CMK (cell line): ENCODE measurements at places on chromosomes 5 and 9.

GRCh38 chr5:4540375-4541173, 599.6 kb upstream of the ADAMTS16 start:
- no peak for DNase-seq

DNA sequence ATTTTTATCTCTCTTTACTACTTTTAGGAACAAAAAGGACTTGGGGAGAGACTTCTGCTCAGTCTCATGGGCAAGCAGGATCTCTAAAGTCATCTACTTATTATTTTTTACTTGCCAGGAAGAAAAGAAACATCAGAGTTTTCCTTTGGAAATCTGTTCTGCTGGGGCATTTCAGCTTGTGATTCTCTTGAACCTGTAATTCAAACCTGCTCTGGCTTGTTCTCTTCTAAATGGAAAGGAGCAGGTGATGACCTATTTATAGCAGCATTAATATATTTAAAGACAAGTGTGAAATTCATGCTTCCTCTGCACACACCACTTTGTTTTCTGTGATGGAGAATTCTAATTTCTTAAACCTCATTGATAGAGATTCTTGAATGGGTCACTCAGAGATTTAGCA, 2.0 kb downstream of the ADCY2 start:
- DNase-seq: no peak

- DNase-seq: no peak
These were observed 39.8 kb upstream of the COL5A1 start for GRCh38 chr9:134601764-134602163.

DNA sequence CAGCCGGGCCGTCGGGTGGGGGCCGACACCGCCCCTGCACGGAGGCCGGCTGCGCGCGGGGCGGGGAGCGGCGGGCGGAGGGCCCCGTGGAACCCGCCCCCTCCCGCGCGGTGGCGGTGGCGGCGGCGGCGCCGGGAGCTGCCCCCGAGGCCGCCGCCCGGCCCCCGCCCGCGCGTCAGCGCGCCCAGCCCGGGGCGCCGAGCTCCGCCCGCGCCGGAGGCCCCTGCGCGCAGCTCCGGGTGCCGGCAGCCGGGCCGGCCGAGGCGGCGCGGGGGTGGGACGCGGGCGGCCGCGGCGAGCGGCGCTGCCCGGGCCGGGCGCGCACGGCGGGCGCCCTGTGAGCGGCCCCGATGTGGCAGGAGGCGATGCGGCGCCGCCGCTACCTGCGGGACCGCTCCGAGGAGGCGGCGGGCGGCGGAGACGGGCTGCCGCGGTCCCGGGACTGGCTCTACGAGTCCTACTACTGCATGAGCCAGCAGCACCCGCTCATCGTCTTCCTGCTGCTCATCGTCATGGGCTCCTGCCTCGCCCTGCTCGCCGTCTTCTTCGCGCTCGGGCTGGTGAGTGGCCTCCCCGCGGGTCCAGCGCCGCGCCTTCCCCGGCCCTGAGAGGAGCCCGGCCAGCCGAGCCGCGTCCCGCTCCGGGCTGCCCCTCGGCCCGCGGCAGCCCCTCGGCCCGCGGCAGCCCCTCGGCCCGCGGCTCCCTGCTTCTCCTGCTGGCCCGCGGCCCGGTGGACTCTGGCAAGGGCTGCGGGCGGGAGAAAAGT, at the start of gene ADCY2:
Gene ADCY2 (plus strand): TSS at position 192 of the 766 bp plus-strand sequence. CDS start 159 bp downstream, at position 351.
- DNase-seq: no peak

DNA sequence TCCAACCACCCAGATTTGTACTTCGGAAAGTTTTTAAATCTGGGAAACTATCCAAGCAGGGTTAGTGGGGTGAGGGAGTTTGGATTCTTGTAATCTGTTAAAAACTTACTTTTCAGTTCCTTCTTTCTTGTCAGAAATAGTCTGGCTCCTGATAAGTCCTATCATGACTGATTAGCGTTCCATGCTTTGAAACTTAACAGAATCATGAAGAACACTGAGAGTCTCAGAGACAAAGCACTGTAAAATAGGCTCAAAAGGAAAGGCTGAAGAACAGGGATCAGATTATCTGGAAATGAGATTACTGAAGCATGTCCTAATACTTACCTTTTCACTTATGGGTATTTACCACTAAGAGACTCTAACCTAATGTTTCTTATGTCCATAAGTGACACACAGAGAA, 242.5 kb downstream of the ARRDC3 start:
- no peak for DNase-seq

DNA sequence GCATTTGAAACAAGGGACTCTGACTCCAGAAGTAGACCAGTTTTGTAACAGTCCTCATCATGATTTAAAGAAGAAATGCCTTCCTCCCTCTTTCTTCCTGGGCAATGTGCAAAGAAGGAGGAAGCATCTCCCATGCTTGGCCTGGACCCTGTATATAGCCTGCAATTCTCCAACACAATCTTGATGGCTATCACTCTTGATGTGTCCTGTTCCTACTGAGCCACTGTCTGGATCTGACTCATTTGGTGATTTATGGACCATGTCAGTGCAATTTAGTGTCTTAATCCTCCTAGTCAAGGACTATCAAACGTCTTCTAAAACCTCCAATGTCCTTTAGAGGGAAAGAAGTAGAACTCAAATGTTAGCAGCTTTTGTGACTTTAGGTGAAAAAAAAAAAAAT, 697.3 kb downstream of the TLR4 start:
- no peak for DNase-seq

DNA sequence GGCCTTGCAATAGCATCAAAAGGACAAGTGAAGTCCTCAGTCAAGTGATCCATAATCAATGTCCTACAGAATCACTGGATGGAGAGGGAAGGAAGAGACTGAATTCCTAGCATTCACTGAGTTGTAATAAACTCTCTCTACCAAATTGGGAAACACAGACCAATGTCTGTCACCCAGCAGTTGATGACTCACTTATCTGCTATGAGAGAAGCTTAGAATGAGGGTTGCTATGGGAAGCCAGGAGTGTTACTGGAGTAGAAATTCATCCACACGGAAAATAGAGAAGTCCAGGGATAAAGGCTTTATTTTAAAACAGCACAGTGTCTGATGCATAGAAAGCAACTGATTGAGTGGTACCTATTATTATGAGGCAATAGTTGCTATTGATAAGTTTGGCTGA, 407.4 kb downstream of the BRINP1 start:
- no peak for DNase-seq

GRCh38 chr5:14263699-14264098, 120.6 kb downstream of the TRIO start:
- DNase-seq: no peak

DNA sequence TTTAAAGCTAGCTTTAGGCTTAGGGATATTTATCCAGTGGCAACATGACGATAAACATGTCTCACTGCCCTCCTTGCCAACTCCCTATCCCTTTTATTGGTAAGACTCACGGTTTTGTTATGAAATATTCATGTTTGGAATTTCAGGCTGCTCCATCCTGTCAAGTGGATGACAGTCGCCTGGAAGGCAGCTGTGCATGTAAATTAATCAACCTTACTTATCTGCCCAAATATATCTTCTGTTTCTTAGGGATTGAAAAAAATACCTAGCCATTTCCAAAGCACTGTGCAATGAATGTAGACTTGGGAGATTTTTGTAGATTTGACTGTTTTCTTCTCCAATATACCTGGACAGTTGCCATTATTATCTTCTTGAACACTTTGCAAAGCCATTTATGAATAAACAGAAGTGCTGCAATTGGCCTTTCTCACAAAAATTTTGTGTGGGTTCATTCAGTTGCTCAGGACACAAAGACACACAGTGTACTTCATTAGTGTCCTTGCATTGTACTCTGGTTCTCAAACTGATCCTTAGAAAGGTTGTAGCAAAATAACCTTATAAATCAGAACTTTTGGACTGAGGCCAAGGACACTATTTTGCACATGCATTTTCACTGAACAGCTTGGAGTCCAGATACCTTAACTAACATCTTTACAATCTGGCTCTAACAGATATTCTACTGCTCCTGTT, 889.4 kb upstream of the SEMA6A start:
- DNase-seq: no peak

DNA sequence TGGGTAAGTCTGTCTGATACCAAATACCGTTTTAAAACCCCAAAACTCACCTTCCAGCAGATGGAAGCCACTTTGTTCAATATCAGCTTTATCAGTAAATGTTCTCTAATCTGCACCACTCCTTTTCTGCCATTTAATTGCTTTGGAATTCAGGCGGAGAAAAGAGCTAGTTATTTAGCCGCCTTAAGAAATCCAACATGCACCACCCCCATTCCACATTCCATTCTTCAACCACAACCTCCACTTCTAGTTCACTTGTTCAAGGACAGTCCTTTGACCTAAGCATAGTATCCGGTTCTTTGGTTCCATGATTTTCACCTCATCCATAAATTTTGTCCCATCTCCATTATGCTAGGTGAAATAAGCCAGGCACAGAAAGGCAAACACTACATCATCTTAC, 240.1 kb downstream of the DNAH5 start:
- DNase-seq: no peak

- DNase-seq: no peak
These were observed 15.4 kb downstream of the ZNF622 start for GRCh38 chr5:16450163-16450562.

- no peak for DNase-seq
These were observed 137.5 kb downstream of the KCTD16 start for GRCh38 chr5:144308174-144308573.
